Amniotic stem cell (primary cell): ENCODE measurements at places on chromosomes 16 and 17.

DNA sequence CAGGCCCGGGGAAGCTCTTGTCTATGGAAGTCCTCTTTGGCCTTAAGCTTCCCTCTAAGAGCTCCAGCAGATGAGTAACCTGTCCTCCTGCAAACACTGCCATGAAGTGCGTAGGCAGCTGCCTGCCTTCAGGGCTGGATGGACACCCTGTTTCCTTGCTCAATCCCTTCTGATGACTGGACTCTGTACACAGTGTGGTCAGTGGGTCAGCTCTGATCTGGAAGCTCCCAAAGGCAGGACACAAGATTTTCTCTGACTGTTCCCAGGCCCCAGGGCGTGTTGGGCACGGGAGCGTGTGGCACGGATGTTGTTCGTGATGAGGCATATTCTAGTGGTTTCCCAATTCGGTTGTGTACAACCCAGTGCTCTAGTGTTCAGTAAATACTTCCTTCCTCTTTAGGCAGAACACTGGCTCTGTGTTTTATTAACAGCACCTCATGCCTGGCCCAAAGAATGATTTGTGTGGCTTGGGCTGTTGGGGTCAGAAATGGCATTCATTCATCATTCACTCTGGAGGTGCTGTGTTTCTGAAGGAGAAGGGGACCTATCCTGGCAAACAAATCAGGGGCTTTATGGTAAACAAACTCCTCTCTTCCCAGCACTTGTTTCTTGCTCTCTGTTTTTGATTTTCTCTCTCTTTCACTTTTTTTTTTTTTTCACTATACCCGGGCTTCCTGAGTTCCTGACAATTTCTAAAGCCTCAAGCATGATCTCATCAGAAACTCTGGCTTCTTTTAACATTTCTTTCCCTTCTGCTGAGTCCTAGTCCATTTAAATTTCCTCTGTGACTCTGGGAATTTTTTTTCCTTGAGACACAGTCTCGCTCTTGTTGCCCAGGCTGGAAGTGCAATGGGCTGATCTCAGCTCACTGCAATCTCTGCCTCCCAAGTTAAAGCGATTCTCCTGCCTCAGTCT, 12.0 kb upstream of the RNF157 start:
- DNase-seq = peak; percentile 84

- DNase-seq = no peak
These were observed 44.8 kb upstream of the MED13 start for GRCh38 chr17:62109924-62110323.

- no peak for DNase-seq
These were observed 1.1 kb downstream of the CDH15 start for GRCh38 chr16:89172528-89173173.

DNA sequence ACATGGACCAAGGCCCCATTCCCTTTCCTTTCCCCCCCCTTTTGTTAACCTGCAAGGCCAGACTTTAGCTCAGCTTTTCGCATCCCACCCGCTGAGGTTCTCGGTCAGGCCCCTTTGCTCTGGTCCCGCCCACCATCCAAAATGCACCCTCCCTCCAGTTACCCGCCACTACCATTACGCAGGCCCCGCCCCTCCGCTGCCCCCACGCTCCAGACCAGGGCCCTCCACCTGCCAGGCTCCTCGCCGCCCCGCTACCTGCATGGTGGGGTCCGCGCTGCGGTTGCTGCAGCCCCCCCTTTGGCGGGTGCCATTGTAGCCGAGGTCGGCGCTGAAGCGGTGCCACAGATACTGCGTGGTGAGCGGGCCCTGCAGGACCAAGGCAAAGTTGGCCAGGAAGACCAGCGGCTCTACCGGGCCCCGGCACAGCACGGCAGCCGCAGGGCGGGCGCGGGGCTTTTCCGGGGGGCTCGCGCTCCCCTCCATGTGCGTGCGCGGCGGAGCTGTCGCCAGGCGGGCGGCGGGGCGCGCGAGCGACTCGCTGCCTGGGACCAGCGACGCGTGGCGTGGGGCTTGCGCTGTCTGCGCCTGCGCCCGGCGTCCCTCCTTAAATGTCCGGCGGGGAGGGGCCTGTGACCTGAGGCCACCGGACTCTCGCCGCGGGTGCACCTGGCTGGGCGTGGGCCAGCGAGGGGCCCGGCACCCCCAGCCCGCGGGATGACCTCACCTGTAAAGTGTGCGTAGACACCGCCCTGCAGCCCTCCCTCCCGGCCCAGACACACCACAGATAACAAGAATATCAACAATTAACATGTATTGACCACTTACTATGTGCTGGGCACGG, at the start of gene SLC46A1:
SLC46A1 (minus strand) TSS at position 581 of the 841 bp plus-strand sequence; CDS start at position 483, 98 bp downstream.
- no peak for DNase-seq

GRCh38 chr17:58060596-58061191, 22.5 kb upstream of the DYNLL2 start:
- no peak for DNase-seq

DNA sequence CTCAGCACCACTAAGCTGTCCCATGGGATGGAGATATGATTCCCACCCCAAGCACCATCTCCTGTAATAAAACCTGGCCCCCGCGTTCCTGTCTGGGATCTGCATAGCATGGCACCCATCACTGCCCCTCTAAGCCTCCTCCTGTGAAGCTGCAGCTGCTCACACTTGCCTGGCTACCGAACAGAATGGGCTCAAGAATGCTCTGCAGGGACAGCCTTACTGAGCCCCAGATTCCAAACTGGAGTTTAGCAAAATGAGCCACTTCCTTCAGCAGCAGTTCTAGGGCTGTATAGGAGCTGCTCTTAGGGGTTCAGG, 256.1 kb downstream of the CPPED1 start:
- no peak for DNase-seq

GRCh38 chr17:39973496-39973895, 7.1 kb upstream of the PSMD3 start:
- no peak for DNase-seq

DNA sequence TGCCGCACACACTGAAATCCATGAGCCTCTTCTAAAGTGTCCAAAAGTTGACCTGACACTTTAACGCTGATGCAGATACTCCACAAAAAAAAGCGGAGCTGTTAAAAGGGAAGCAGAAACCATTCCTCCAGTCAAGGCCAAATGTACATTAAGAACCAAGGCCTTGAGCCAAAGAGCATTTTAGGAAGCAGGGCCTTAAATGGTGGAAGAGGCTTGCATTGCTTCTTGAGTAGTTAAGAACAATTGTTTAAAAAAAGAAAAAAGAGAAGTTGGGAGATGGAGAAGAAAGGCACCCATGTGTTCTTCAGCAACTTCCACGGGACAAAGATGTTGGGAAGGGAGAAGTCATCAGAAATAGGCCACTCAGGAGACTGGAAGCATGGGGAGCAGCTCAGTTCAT, 6.3 kb downstream of the ZFHX3 start:
- DNase-seq = no peak

DNA sequence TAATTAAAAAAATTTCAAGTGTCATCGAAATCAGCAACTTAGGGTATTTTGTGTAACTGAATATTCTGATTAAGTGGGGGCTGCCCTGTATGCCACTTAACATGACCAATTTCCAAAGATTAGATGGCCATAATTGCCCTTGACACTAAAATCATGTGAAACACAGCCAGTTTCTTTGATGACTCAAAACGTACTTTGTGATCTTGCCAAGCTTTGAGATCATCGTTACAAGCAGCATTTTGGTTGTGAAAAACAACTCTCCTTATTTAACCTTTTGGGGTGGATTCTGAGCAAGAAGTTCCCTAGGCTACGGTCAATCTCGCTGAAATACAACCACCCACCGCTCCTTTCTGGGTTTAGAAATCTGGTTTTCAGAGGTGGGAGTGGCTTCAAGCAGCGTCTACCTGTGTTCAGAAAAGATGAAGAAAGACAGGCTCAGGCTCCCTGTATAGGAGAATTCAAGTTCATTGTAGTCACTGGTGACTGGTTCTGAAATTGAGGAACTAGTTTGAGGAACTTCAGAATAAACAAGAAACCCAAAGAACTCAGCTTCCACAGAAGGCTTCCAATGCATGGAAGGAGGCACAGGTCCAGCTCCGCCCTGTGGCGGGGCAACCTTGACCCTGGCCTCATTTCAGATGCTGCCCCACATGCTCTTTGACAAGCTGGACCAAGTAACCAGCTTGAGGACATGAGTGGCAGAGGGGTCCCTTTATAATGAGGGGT, 9.4 kb downstream of the MAP3K14 start:
- peak; percentile 53 for DNase-seq

DNA sequence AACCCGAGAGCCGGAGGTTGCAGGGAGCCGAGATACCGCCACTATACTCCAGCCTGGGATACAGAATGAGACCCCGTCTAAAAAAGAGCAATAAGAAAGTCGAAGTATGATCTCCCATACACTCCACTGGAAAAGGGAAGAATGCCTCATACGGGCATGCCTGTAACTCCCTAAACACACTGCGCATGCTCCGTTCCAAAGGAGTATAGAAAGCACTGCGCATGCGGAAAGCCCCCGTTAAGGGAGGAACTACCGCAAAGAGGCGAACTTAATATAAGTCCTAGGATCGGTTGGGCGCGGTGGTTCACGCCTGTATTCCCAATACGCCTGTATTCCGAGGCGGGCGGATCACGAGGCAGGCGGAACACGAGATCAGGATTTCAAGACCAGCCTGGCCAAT, 313.1 kb upstream of the ERCC4 start:
- DNase-seq = no peak
